AG04450 (cell line): ENCODE measurements at places on chromosomes 11 and 22.
A peak's percentile ranks its signal among the peaks of the same experiment; 100 is the strongest.

GRCh38 chr22:19902245-19902715, 39.3 kb upstream of the COMT start:
- no peak for DNase-seq

DNA sequence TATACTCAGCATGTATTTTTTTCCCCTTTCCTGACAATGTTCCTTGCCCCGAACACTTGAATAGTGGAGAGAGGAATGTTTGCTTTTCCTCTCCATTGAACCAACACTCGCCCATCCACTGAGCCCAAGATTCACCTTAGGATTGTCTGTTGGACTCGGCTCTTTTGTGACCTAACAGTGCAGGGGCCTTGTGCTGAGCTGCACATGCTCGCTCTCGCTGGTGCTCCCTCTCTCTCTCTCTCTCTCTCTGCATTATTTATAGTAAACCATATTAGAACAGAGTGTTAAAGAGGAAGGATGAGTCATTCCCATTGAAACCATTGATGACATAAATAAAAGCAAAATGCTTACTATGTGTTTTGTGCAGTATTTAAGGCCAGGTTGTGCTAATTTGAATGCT, 20.7 kb downstream of the ZBTB16 start:
- no peak for DNase-seq

DNA sequence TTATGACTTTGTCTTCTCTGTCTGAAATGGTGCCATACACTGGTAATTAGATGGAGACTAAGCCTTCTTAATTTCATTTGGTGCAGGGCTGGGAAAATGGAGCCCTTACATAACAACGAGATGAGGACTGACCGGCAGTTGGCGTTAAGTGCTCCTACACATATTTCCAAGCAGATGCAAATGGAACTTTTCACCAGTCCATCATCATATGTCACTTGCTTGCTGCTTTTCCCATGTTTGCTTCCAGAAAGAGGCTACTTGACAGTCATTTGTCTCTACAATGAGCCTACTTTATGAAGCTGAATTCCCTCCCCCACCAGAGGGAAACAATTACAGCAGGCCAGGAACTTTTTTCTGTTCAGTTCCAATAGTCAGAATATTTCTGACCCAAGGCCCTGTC, 32.6 kb downstream of the SVIP start:
- no peak for DNase-seq

- DNase-seq = no peak
These were observed 1336.4 kb downstream of the TBC1D22A start for GRCh38 chr22:48098921-48099245.

- DNase-seq = no peak
These were observed 804 bp upstream of the CREBZF start for GRCh38 chr11:85665733-85666132.

DNA sequence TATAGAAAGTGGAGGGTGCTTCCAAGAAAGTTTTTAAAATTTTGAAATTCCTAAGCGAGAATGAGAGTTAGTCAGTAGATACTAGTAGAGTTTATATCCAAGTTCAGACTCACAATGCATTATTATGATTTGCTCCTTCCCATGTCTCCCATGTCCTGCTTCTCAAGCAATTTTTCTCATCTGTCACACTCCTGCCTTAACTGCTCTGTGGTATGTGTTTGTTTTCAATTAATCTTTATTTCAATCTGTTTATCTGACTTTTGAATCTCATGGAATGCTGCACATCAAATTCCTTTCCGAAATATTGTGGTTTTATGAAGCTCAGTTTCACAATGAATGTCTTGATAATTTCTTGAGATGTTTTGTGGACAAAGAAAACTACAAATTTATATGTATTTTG, 18.1 kb downstream of the THY1 start:
- DNase-seq = no peak

GRCh38 chr11:130209128-130209932, 49.7 kb downstream of the ST14 start:
- no peak for DNase-seq

DNA sequence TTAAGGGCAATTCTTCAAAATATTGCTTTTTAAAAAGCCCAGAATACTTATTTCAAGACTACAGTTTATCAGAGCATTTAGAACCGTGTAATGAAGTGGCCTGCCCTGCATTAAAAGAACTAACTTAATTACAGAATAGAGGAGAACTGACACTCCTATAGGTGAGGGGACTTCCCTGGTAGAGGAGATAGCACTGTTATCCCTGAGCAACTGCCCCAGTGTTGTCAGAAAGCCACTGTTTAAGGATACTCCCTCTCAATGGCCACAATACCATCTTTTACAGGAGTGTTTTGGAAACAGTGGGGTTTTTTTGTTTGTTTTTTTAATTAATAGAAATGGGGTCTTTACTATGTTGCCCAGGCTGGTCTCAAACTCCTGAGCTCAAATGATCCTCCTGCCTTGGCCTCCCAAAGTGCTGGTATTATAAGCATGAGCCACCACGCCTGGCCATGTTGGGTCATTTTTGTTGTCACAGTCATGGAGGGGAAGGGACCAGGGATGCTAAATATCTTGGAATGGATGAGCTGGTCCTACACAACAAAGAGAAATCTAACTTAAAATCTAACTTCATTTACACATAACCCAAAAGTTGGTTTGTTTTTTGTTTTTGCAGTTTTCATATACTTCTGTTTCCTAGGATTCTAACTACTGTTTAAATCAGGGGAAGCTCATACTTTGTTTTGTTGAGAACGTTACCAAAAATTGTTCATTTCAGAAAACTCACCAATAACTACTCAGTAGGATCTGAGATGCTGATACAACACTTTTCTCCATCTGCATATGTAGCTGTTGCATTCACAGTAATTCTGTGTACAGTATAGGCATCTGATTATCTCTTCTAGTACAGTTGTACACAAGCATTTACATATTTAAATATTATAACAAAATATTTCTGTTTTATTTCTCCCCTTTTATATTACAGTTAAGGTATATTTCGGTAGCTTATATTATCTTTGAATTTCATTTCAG, 8.1 kb downstream of the RPL27A start:
- no peak for DNase-seq

GRCh38 chr22:48613566-48614200, 1214.0 kb downstream of the BRD1 start:
- no peak for DNase-seq

DNA sequence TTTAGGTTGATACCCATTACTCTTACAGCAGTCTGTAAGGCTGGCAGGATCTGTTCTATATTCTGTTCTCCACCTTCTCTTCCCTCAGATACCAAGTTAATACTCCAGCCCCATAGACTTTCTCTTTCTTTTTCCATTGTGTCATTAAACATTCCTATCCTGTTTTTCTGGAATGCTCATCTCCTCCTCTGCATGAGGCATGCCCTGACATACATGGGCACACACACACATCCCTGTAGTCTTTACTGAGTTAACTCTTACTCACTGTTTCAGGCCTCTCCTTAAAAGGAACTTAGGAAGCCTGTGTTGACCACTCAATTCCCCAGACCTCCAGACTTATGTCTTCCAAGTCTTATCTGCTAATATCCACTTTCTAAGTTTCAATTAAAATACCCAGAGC, 476.8 kb downstream of the METTL15 start:
- no peak for DNase-seq

GRCh38 chr11:32451808-32452207, 16.5 kb upstream of the WT1 start:
- DNase-seq = no peak

DNA sequence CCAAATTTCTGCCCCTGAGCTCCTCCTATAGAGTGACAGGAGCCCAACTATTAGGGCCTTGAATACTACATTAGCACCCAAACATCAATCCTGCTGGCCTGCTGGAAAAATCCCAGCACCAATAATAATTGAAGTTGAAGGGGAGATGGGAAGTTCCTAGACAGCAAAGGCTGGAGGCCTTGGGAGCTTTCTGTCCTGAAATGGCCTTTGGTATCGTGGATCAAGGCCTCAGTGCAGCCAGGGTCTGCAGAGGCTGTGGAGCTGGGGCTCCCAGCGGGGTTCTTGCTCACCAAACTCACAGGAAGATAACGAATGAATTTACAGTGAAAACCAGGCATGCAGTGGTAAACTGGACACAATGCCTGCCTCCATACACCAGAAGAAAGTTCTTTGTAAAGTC, 9.2 kb upstream of the MICALL1 start:
- no peak for DNase-seq

GRCh38 chr22:44120314-44120704, 60.4 kb upstream of the PARVG start:
- DNase-seq = no peak

- DNase-seq = no peak
These were observed 11.5 kb upstream of the RRAS2 start for GRCh38 chr11:14370496-14370895.

- DNase-seq = no peak
These were observed 7.8 kb upstream of the ZC3H12C start for GRCh38 chr11:110085255-110085838.

- DNase-seq = no peak
These were observed 16.0 kb downstream of the TMEM123 start for GRCh38 chr11:102436561-102436960.

DNA sequence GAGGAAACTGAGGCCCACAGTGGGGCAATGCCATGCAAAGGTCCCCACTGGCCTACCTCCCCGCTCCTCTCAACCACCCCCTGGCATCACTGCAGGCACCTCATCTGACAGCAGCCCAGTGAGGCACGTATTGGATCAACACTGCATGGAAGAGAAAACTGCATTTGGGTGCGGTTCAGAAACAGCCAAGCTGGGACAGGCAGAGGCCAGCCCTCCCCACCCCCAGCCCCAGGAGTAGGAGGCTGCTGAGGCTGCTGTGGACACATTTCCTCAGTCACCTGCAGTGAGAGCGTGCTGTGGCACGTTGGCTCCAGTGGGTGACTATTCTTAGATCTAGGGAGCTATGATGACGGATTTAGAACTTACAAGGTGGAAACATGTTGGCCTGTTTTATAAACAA, 63.7 kb downstream of the KCNC1 start:
- no peak for DNase-seq

DNA sequence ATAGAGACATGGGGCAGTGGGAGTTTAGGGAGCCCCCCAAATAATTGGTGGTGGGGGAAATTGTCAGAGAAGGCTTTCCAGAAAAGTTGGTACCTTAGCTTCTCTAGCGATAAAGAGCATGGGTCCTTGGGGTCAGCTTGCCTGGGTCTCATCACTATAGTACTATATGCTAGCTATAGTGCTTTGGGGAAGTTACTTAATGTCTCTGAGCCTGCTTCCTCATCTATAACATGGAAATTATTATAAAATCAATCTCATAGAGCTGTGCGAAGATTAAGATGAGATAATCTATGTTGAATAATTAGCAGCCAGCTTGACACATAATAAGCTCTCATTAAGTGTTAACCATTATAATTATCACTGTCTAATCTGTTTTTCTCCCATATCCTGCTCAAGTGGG, 41.2 kb downstream of the STIM1 start:
- DNase-seq = no peak

GRCh38 chr11:7600205-7600775, 73.0 kb downstream of the CYB5R2 start:
- DNase-seq = peak; percentile 42

DNA sequence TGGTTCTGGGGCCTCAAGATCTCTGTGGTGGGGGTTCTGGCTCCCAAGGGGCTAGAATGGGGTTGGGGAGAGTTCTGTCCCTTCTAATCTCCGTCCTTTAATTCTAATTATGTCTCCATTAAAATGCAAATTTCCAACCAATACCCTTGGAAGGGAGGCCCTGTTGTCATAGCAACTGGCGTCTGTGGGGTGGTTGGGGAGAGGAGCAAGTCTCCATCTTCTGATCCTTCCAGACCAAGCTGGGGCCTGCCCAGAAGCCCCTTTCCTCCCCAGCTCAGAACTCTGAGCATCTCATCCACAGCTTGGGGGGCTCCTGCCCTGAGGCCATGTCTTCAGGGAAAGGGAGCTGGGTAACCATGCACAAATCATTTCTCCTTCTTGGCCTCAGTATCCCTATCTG, 5.4 kb upstream of the RPS19BP1 start:
- no peak for DNase-seq

- DNase-seq = no peak
These were observed 45.3 kb upstream of the NECTIN1 start for GRCh38 chr11:119774172-119774763.

GRCh38 chr11:7646866-7647265, 26.4 kb downstream of the CYB5R2 start:
- DNase-seq = no peak
